ENCODE measurements at places on chromosomes 6 and 20. TPM values are rescaled to one million over a fixed set of nuclear protein-coding genes. Genes with fewer than 3 reads are reported as not detected.

Gene CRISP3
- 0.21 TPM for total RNA-seq

Gene PRKN
- total RNA-seq: 2.1 TPM

Gene C6orf58
- total RNA-seq: not detected

Gene RGS19
- total RNA-seq: 2.6 TPM

Gene CCDC170
- 0.86 TPM for total RNA-seq

Gene C6orf47
- 6.8 TPM for total RNA-seq

Gene GMPR
- 6.5 TPM for total RNA-seq

Gene PTPRK
- total RNA-seq: 34.2 TPM

Gene PBOV1
- not detected for total RNA-seq

Gene JARID2
- total RNA-seq: 2.8 TPM

Gene CCN2
- total RNA-seq: 67.6 TPM

Gene CSTF1
- total RNA-seq: 14.9 TPM

Gene PPP1R16B
- total RNA-seq: 2.7 TPM

Gene MKKS
- total RNA-seq: 11.4 TPM

Gene GATA5
- 0.18 TPM for total RNA-seq

Gene PERP
- 37.0 TPM for total RNA-seq

Gene DSN1
- 9.6 TPM for total RNA-seq

Gene ADGRG6
- total RNA-seq: 87.9 TPM

Gene TAF11
- 13.4 TPM for total RNA-seq

Gene DPPA5
- total RNA-seq: not detected

Gene TFAP2D
- total RNA-seq: not detected

Gene BPIFB4
- total RNA-seq: not detected

Gene SOBP
- 1.6 TPM for total RNA-seq

Gene THEMIS
- 0.17 TPM for total RNA-seq

Gene CLDN20
- not detected for total RNA-seq

Gene TRIM10
- total RNA-seq: 2.4 TPM

Gene SMPD2
- 5.3 TPM for total RNA-seq

Gene ULBP2
- total RNA-seq: 1.1 TPM

Gene C4A
- total RNA-seq: 1,583 TPM

Gene AVP
- total RNA-seq: not detected

Gene SLC35D3
- not detected for total RNA-seq

Data from right lobe of liver (tissue), 6 donors.